ENCODE measurements at places on chromosomes 13 and 19.

DNA sequence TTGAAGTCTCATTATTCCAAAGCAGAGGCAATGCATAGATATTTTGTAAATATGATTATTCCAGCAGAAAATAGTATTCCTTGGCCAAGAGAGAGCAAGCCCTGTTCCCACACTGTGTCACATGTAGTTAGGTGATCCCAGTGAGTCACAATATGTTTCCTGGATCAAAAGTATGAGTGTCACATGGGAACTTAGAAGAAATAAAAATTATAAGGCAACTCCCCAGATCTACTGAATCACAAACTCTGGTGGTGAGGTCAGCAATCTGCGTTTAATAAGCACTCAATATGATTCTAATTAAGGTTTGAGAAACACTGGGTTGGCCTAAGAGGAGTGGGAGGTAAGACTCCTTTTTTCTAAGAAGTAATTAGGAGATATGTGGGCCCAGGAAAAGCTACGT, 1504.5 kb upstream of the PCDH20 start:
- DNase-seq = peak; percentile 35

DNA sequence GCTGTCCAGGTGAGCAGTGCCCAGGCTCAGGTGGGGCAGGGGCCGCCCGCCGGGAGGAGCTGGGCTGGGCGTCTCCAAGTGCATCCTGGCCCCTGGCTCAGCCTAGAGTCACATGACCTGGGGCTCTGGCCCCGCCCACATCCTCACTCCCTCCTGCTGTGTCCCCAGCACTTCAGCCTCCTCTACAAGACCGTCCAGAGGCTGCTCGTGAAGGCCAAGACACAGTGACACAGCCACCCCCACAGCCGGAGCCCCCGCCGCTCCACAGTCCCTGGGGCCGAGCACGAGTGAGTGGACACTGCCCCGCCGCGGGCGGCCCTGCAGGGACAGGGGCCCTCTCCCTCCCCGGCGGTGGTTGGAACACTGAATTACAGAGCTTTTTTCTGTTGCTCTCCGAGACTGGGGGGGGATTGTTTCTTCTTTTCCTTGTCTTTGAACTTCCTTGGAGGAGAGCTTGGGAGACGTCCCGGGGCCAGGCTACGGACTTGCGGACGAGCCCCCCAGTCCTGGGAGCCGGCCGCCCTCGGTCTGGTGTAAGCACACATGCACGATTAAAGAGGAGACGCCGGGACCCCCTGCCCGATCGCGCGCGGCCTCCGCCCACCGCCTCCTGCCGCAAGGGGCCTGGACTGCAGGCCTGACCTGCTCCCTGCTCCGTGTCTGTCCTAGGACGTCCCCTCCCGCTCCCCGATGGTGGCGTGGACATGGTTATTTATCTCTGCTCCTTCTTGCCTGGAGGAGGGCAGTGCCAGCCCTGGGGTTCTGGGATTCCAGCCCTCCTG, 16.8 kb upstream of the CELF5 start:
- DNase-seq = no peak

DNA sequence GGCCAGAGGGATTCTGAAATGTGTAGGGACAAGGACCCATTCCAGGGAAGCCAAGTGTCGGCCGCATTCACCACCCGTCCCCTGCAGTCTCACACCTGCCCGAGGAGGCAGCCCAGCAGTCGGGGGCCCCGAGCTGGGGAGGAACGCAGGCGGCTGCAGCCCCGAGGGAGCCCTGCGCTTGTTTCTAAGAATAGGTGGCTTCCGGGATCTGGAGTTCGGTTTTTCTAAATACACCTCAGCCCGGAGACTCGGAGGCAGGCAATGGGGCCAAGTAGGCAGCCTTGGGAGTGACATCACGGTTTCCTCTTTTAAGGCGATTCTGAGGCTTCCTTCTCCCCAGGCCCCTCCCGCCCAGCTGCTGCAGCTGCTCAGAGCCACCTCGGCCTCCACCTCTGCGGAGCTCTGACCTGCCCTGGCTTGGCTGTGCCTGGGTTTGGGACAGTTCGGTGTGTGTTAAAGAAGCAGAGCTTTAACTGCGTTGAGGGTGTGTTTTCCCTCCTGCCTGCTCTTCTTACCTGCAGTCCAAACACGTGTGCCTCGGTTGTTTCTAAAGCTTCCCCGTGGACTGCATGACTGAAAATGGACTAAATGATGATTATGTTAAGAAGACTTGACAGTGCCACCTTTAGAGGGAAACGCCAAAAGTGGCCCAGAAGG, 80.5 kb downstream of the COL4A2 start:
- DNase-seq = peak; percentile 57

GRCh38 chr13:99628442-99628841, 127.2 kb downstream of the TM9SF2 start:
- DNase-seq = no peak

DNA sequence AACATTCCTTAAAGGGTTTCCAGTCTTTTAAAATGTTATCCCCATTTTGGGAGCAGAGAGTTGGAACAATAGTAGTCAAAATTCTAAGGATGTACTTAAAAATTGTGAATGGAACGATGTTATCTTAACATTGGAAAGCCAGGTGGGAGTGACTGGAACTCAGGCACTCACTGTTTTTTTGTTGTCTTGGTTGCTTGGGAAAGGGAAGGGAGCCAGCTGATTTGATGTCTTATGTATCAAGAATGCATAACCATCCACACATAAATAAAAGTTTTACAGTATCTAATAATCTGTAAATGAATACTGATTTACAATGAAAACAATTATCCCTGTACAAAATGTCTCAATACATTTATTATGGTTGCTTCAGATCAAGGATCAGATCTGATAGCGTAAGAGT, 88.7 kb downstream of the SLC10A2 start:
- DNase-seq = peak; percentile 5

GRCh38 chr19:35895911-35896642, 4.3 kb downstream of the NFKBID start:
- no peak for DNase-seq

DNA sequence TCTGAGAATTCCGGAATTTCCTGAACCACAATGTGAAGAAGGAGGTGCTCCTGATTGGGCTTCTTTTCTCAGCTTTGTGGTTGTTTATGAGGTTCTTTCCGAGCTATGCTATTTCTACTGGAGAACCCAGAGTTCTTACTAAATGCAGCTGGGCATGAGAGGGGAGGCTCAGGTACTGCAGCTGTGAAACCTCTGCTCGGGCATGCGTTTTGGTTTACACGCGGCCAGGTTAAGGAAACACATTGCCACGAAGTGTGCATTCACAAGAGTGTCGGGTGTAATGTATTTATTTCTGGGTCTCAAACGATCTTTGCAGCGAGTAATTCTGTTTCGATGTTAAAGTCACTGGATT, 661 bp upstream of the MIR17HG start:
- DNase-seq = no peak

GRCh38 chr13:97659602-97660001, 225.6 kb downstream of the RAP2A start:
- DNase-seq = peak; percentile 10

GRCh38 chr13:23703246-23703860, 133.1 kb downstream of the TNFRSF19 start:
- no peak for DNase-seq

GRCh38 chr13:32588736-32589135, 2.5 kb downstream of the PDS5B start:
- DNase-seq = no peak

All from fibroblast of skin of abdomen (primary cell).